Panc1 (cell line): ENCODE measurements at places on chromosomes 12 and 14. TPM values are rescaled to one million over a fixed set of nuclear protein-coding genes. Genes with fewer than 3 reads are reported as not detected.

DNA sequence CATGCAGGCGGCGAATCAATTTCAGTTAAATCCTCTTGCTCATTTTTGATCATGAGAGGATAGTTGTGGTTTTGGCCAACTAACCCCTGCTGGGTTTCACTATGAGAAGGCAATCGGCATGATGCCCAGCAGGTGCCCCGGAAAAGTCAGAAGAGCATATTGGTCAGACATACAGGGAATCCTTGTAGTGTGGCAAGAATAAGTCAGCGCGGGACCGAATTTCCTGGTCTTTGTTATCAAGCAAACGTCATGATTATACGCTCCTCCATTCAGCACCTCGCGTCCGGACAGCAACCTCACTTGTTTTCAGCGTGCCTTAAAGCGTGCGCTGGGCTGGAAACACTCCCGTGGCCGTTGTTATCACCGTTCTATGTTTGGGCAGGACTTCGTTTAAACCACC, 1.8 kb downstream of the TBC1D30 start:
- no peaks in the 10 kb centered on the region for H3K27me3 ChIP-seq
- H3K27ac ChIP-seq, result no peak overlapping the region
- no peak for DNase-seq
- H3K4me1 ChIP-seq, result no peaks in the 10 kb centered on the region
- H3K36me3 ChIP-seq, result no peaks in the 10 kb centered on the region

Gene DYNLL1
- 482 TPM for total RNA-seq

Gene NRXN3
- not detected for total RNA-seq

DNA sequence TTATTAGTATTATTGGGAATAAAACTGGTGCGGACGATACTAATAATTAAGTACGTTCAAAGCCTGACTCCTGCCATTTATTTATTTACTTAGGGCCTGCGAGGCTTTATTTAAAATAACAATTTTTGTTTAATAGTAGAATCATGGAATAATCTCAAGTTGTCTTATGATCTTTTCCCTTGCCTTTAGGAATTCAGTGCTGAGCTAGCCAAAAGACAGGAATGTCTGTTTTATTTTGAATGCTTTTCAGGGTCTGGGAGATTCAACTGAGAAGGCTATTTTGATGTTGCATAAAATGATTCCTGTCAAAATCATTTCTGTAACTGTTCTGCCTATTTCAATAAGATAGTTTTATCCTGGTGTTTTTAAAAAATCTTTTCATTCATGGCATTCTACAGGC, 489.8 kb downstream of the EGLN3 start:
- no peak for DNase-seq
- no peaks in the 10 kb centered on the region for H3K4me1 ChIP-seq
- no peak overlapping the region for H3K27ac ChIP-seq

- H3K36me3 ChIP-seq, result no peaks in the 10 kb centered on the region
- H3K4me3 ChIP-seq, result no peak overlapping the region
- no peaks in the 10 kb centered on the region; the same call in none of the 2 replicates for H3K27me3 ChIP-seq
- H3K4me1 ChIP-seq, result no peaks in the 10 kb centered on the region; the same call in 1 of the 2 replicates
Measured at GRCh38 chr14:64806862-64807495, 72.7 kb downstream of the SPTB start.

DNA sequence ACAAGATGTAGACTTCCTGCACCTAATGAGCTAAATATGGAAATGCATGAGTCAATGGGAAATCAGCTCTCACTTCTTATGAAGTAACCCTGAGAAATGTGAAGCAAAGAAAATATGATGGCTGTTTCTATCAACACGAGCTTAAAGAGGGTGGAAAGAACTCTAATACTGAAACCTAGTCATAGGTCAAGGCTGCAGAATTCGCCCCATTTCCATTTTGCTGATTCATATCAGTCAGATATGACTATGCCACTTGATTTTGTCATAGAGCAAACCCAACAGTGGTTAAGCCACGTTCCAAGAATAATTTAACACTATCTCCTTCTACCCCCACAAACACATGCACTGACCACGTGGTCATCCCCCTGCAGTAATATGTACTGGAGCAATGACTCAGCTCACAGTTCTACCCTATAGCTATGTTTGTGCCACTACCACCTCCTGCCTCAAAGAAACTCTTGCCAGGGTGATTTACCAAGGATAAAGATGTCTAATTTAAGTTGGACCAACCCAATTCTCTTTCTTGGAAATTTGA, 157.5 kb downstream of the TMTC3 start:
- H3K27me3 ChIP-seq, result no peaks in the 10 kb centered on the region
- peak overlapping the region; percentile 40; the same call in 1 of the 2 replicates for H3K27ac ChIP-seq
- peak; percentile 76 for DNase-seq
- no peak overlapping the region for H3K4me3 ChIP-seq
- H3K36me3 ChIP-seq, result no peaks in the 10 kb centered on the region

Gene SLC4A8
- total RNA-seq, result 18.8 TPM

GRCh38 chr12:46402451-46402850, 29.9 kb upstream of the SLC38A2 start:
- no peak overlapping the region for H3K4me3 ChIP-seq
- H3K4me1 ChIP-seq, result peaks cover 15% of the 10 kb centered on the region
- H3K27me3 ChIP-seq, result no peaks in the 10 kb centered on the region
- no peak for DNase-seq
- peak overlapping the region; percentile 76 for H3K27ac ChIP-seq

- peak overlapping the region; percentile 75 for H3K4me3 ChIP-seq
- DNase-seq, result no peak
- H3K27me3 ChIP-seq, result no peaks in the 10 kb centered on the region
Measured at GRCh38 chr12:110741341-110742095, 1.2 kb downstream of the PPP1CC start.

DNA sequence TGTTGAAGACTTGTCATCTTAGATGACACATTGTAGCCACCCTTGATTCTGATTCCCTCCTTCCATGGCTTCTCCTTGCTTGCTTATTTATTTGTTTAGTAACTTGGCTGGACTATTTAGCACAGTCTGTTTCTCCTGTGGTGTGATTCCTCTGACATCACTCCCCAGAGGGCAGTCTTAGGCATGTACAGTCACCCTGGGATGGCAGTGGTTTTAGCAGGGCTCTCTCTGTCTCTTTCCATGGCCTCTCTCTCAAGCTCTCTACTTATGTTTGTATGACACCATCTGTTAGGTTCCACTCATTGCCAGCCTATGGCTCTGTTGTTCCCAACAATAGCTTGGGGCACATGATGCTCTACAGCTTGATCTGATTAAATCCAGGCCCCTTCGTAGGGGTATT, 158.3 kb downstream of the ADGRD1 start:
- H3K27me3 ChIP-seq, result peaks cover 9% of the 10 kb centered on the region
- no peak for DNase-seq
- no peaks in the 10 kb centered on the region for H3K4me1 ChIP-seq
- no peak overlapping the region for H3K4me3 ChIP-seq
- no peak overlapping the region for H3K27ac ChIP-seq

DNA sequence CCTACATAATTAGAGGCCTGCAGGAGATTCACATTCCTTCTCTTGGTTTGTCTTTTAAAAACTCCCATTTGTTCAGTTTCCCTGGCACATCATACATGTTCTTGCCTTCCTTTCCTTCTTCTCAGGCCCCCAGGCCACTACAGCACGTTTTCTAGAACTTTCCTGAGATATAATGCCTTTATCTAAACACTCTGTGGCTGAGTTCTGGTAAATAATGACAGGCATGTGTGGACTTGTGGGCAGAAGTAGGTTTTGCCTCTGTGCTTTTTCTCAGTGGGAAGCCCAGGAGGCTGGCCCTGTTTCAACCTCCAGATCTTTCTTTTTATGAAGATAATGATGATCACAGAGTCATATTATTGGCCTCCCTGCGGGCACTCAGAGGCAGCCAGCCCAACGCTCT, 117.2 kb downstream of the TMX1 start:
- H3K27me3 ChIP-seq, result no peaks in the 10 kb centered on the region
- H3K36me3 ChIP-seq, result no peaks in the 10 kb centered on the region
- no peak for DNase-seq
- no peak overlapping the region for H3K27ac ChIP-seq
- no peaks in the 10 kb centered on the region for H3K4me1 ChIP-seq

- no peak overlapping the region for H3K27ac ChIP-seq
- H3K36me3 ChIP-seq, result no peaks in the 10 kb centered on the region
- no peaks in the 10 kb centered on the region for H3K4me1 ChIP-seq
- no peaks in the 10 kb centered on the region for H3K27me3 ChIP-seq
- H3K4me3 ChIP-seq, result no peak overlapping the region
Measured at GRCh38 chr12:131028587-131029338, 75.1 kb downstream of the ADGRD1 start.

DNA sequence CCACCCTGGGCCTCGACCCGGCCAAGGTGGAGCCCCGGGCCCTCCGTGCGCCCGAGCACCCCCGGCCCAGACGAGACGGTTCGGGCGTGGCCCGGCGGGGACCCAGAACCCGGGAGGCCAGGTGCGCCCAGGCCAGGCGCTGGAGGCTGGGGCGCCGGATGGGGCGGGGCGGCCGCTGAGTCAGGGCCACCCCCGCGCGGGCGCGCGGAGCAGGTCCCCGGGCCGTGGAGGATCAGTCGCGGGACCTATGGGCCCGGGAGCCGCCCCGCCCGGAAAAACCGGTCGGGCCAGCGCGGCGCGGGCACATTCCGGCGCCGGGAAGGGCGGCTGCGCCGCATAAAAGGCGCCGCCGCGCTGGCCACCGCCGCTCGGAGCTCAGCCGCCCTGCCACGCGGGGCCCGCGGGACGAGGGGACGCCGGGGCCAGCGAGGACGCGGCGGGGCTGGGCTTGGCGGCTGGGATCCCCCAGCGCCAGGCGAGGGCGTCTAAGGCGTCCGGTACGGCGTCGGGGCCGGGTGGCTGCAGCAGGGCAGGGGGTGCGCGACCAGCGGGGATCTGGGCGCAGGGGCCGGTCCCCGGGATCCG, 21.5 kb upstream of the KIF26A start:
- H3K27me3 ChIP-seq, result no peaks in the 10 kb centered on the region; the same call in 1 of the 2 replicates
- no peak for DNase-seq
- no peaks in the 10 kb centered on the region for H3K4me1 ChIP-seq
- H3K27ac ChIP-seq, result no peak overlapping the region
- no peaks in the 10 kb centered on the region; the same call in 1 of the 2 replicates for H3K36me3 ChIP-seq

DNA sequence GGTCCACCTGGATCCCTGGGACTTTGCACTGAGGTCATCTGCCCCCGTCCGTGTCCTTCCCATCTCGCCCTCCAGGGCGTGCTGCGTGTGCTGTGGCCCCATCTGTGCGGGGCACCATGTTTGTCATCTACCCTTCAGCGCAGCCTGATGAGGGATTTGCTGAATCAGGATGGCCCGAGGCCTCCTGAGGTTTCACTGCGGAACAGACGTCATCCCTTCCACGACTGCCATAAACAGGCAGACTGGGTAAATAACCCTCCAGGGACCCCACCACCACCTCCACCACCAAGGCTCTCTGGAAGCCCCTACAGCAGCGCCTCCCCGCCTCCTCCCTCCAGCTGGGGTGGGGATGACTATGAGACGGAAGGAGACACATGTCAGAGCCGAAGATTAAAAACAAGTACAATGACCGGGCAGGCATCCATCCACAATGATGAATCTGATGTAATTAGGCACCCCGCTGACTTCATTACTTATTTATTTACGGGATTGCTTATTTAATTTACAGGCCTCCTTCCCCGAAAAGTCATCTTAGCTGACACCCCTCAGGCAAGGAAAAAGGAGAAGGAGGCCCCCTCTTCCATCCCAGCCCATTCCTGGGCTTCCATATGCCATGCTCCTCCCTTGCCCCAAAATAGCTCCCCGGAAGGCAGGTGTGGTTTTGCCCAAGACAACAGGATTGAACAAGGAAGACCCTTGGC, 39.4 kb downstream of the NCOR2 start:
- no peak overlapping the region for H3K4me3 ChIP-seq
- no peak for DNase-seq
- no peaks in the 10 kb centered on the region for H3K36me3 ChIP-seq
- peak overlapping the region; percentile 77 for H3K27ac ChIP-seq
- H3K27me3 ChIP-seq, result no peaks in the 10 kb centered on the region

- H3K4me3 ChIP-seq, result no peak overlapping the region
- DNase-seq, result no peak
- no peaks in the 10 kb centered on the region for H3K36me3 ChIP-seq
- no peak overlapping the region for H3K27ac ChIP-seq
- no peaks in the 10 kb centered on the region for H3K4me1 ChIP-seq
- no peaks in the 10 kb centered on the region for H3K27me3 ChIP-seq
Measured at GRCh38 chr12:89469361-89469760, 55.2 kb downstream of the GALNT4 start.

Gene SAMD4A
- total RNA-seq, result 15.2 TPM

- DNase-seq, result peak; percentile 15
- H3K27ac ChIP-seq, result peak overlapping the region; percentile 89
- peaks cover 5% of the 10 kb centered on the region for H3K36me3 ChIP-seq
Measured at GRCh38 chr12:132761921-132762583, 420 bp upstream of the ANKLE2 start.

GRCh38 chr12:43957732-43958372, 122.0 kb downstream of the TMEM117 start:
- H3K27ac ChIP-seq, result no peak overlapping the region
- H3K4me3 ChIP-seq, result no peak overlapping the region
- no peaks in the 10 kb centered on the region for H3K36me3 ChIP-seq
- no peaks in the 10 kb centered on the region for H3K27me3 ChIP-seq
- no peaks in the 10 kb centered on the region for H3K4me1 ChIP-seq
